ENCODE measurements at places on chromosomes 2 and 18.
A peak's percentile ranks its signal among the peaks of the same experiment; 100 is the strongest.

GRCh38 chr2:177625744-177626650 lies 233.4 kb downstream of the AGPS start:
- no peak for DNase-seq

- peak; percentile 71 for DNase-seq
Observed at GRCh38 chr2:71720283-71720560, 266.9 kb downstream of the DYSF start.

GRCh38 chr2:120831086-120831485 lies 95.4 kb downstream of the GLI2 start:
- no peak for DNase-seq

DNA sequence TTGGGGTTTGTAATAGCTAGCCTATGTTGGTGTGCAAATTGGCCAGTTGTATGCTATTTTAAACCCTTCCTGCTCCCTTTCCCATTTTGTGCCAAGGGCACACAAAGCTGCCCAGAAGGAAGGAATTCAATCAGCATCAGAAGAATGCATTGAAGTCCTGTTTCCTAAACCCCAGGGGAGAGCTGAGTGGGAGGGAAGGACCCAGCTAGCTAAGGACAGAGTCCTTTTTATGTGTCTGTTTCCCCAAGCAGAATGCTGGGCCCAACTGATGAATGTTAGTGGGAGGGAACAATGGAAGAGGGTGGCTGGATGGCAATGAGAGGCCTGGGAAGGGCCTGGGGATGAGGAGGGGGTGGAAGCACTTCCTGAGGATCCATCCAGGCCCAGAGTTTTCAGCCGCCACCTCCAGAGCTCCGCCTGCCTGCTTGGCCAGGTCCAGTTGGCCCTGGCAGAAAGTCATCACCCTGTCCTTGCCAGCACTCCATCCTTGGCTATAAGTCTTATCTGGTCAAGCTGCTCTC lies 32.7 kb downstream of the MEX3C start:
- DNase-seq, result no peak

DNA sequence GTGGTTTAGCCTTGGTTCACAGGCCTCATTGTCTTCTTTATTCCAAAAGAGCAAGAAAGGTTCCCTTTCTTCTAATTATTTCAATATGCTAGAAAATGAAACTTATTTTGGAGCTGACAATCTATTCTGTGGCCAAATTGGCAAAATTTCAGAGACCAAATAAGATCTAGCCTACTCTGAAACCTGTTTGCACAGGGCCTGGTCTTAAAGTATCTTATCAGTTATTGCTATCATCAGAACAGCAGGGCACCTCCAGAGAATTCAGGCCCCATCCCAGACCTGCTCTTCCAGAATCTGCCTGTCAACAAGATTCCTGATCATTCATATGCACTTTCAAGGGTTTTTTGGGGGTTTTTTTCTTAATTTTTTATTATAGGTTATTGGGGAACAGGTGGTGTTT lies 198.7 kb downstream of the ANAPC1 start:
- no peak for DNase-seq

DNA sequence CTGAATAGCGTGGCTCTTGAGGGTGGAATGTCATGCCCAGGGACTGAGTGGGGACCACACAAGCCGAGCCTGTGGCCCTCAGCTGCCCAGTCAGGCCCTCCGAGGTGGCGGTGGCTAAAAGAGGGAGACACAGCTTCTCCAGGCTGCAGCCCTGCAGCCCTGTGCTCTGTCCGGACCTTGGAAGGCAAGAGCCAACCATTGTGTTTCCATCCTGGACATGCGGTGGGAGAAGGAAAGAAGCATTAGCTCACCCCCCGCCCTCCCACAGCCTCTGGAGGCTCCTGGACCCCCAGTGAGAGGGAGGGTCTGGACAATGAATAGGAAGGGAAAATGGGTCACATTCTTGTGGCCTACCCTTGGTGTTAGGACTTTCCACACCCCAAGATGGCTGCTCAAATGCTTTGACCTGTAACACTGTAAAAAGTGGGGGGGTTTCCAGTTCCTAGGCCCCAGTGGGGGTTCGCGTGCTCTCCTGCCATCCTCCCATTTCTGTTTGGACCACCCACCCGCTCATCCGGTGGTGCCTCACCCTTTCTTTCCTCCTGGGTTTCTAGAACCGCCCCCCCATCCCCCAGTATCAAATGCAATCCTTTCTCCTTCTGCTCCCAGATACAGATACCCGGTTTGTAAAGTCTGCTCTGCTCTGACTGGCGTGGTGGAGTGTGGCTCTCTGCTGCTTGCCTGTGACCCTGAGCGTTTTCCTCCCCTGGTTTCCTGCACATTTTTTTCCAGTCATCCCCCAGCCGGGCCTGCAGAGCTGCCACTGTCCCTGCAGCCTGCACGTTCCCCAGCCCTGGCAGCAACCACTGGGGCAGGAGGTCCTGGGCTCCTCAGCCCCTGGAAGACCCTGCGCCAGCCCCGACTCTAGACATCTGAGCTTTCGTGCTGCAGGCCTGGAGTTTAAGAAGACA lies 36.3 kb upstream of the SMAD7 start:
- DNase-seq, result peak; percentile 67

DNA sequence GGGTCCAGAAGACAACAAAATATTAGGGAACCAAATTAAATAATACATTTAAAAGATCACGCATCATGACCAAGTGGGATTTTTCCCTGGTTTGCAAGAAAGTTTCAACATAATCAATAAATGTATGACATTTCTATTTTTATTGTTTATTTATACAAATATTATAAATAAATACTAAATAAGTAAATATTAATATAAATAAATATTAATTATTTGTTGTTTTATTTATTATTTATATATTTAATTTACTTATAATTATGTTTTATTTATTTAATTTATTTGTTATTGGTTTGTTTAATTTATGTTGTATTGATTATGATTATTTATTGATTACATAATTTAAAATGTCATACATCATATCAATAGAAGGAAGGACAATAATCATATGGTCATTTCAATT lies 242.5 kb upstream of the HNMT start:
- DNase-seq, result no peak

DNA sequence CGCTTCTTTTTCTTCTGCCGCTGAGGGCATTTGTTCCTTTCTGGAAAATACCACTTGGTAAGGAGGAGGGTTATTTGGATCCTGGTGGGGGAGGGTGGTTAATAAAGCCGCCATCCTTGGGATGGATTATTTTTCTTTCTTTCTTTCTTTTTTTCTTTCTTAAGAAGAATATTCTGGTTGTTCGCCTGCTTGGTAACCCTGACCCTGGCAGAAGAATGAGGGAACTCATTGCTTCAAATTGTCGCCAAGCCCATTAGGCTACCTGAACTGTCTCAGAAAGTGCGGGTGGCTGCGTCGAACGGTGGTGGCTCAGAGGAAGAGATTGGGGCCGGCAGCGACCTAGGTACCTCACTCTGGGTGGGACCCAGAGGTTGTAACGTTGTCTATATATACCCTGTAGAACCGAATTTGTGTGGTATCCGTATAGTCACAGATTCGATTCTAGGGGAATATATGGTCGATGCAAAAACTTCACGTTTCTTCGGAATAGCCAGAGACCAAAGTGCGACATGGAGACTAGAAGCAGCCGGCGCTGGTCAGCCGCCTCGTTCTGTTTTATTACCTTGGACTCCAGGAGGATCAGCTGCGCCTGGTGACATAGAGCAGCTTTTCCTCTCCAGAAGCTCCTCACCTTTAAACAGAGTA lies 1.3 kb upstream of the HOXD4 start:
- DNase-seq, result no peak

- DNase-seq, result peak; percentile 58
Observed at GRCh38 chr2:2836343-2837070, 505.4 kb upstream of the MYT1L start.

- peak; percentile 94 for DNase-seq
Observed at GRCh38 chr2:27798948-27799645, 27.6 kb downstream of the MRPL33 start.

- no peak for DNase-seq
Observed at GRCh38 chr2:63870679-63871078, 29.0 kb downstream of the UGP2 start.

DNA sequence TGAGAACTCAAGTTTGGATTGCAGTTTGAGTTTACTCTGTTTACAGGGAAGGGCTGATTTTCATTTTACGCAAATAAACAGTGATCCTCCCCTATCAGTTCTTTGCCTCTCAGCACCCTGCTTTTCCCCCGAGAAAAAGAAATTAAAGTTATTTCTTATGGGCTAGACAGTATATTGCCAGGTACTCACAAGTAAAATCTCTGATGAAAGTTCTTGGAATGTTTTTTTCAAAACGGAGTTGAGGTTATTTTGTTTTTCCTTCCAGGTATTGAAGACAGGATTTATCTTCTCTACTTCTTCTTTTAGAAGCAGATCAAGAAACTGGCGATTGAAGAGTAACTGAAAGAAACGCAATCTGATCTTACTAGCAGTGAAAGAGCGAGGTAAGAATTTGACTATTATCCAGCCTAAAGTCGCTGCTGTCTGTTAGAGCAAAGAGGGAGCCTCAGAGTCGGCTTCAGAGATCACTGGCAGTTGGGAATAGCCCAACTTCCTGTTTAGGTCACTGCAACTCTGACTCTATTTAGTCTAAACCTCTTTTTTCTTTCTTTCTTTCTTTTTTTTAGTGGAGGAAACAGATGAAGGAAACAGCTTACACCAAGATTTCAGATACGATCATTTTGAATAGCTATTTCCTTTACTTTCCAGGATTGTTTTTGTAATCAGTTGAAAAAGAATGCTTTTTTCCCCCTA lies at the start of gene TFPI:
TSS of gene TFPI (minus strand) at position 425 of the 693 bp plus-strand sequence. CDS start 50,667 bp downstream, outside the sequence.
- DNase-seq, result no peak

GRCh38 chr2:180656455-180656847 lies 324.0 kb upstream of the UBE2E3 start:
- no peak for DNase-seq

- DNase-seq, result no peak
Observed at GRCh38 chr2:15096873-15097272, 464.3 kb downstream of the NBAS start.

DNA sequence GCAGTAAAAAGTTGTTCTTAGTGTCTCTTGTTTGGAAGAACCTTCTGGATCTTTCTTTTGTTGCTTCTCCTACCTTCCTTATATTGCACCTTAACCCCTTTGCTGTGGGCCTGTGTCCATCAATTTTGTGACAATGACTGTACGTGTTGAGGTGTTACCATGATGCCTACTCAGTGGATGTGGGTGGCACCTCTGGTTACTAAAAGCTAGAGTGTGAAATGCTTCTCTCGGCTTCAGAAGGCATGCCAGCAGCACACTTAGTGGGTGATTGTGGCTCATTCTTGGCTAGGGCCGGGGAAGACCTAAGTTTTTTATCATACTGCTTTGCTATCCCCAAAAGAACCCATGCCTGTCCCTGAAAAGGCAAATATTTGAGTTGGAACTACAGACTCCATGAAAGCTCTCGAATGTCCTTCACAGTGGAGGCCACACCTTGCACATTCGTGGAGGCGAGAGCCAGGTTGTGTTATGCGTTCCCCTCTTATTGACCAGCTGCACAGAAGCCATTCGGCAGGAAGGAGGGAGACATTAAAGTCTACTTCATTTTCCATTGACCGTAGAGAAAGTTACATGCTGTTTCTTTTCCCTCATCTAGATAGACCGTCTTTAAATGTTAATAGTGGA lies 513.2 kb upstream of the RAB12 start:
- DNase-seq, result no peak

DNA sequence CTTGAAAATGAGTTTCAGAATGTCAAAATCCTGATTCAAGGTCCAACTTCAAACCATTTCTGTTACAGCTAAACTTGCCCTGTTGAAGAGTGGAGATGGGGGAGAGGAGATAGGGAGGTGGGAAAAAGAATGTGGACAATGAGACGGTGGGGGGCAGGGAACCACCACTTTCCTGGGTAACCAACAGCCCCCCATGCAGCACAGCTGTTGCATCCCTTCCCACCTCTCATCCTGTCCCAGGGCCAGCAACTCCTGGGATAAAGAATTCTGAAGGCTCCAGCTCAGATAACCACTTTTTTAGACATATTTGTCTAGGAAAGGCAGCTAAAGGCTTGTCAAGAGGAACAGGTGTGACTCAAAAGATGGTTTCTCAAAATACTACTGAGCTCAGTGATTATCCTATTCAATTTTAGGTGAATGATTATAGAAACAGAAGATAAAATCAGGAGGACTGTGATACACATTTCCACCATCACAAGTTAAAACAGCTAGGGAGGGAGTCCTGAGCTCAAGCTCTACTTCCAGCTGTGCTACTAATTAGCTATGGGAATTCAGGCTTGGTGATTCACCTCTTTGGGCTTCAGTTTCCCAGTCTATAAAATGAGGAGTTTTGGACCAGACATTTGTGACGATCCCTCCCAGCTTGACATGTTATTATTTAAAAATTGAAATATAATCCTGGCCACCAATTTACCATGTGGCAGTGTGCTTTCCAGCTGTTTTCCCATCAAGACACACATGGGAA lies 36.3 kb downstream of the HDHD2 start:
- DNase-seq, result no peak

- no peak for DNase-seq
Observed at GRCh38 chr2:86603905-86604304, 19.8 kb downstream of the RNF103 start.

- no peak for DNase-seq
Observed at GRCh38 chr2:45014016-45014702, 4.9 kb upstream of the SIX2 start.

DNA sequence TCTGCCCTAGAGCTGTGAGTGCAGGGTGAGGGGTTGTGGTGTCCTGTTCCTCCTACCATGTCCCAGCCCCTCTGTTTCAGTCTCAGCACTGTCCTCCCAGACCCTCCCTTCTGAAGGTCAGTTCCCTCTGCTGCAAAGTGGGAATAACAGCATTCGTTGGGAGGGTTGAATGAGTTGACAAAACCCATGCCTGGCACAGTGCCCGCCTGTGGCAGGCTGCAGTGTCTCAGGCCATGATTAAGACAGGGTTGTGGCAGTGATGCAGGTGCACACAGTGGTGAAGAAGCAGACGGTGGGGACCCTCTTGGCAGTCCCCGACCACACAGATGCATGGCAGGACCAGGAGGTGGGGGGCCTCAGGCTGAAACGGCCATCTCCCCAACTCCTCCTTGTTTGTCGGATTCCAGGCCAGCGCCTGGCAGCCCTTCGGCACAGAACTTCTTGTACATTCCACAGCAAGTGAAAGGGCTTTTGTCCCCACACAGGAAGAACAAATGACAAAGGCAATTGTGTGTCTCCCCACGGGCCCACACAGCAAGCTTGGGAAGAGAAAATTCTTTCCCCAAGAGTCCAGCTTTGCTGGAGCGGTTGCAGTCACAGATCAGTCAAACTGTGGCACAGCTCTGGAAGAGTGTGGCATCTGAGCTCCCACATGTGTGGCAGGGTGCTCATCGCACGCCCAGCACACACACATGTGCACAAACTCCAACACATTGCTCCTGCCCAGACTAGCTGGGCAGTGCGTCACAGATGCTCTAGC lies 92.0 kb upstream of the MSH2 start:
- DNase-seq, result no peak

- no peak for DNase-seq
Observed at GRCh38 chr2:52292801-52293200, 1260.9 kb upstream of the NRXN1 start.

- DNase-seq, result no peak
Observed at GRCh38 chr2:28801726-28802125, 8.9 kb upstream of the SPDYA start.

DNA sequence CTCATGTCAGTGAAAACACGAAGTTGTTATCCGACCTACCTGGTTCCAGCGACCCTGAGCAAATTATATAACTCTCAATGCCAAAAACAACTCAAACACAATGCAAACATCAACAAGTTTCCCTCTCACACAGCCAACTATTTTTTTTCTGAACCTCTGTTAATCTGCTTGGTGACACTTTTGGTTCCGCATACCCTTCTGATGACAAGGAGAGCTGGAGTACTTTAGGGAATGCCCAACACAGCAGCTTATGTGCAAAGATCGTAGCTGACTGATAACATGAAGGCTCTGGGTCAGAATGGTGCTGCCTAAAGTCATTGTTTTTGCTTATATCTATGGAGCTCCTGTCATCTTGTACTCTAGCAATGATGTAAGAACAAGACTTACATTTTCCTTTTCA lies 72.7 kb upstream of the CCDC68 start:
- no peak for DNase-seq

All from coronary artery (tissue), 2 donors.